ENCODE measurements at places on chromosomes 11 and 22. TPM values are rescaled to one million over a fixed set of nuclear protein-coding genes. Genes with fewer than 3 reads are reported as not detected.

TESMIN gene
- 7.7 TPM for total RNA-seq

MYO18B gene
- 4.3 TPM for total RNA-seq

MS4A4E gene
- not detected for total RNA-seq

BAIAP2L2 gene
- total RNA-seq = 2.1 TPM

PHOX2A gene
- not detected for total RNA-seq

GP1BB gene
- not detected for total RNA-seq

- ATAC-seq = no peak
These were observed 328.1 kb downstream of the CASP12 start for GRCh38 chr11:104570078-104570701.

DNA sequence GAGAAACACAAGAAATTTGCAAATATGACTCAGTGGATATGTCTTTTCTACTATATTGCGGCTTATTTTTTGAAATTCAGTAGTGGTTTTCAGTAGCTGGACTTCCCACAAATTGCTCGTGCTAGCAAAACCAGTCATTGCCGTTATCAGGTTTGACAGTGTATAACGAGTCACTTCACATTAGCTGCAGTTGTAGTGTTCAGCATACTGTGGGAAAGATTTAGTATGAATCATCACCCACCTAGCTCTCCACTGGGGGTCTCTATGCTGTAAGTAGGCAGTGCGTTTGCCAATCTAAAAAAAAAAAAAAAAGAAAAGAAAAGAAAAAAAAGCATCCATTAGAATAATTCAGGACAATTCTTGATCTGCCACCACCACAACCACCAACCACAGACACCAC lies 1318.9 kb downstream of the LRRC4C start:
- no peak for ATAC-seq

GRCh38 chr22:36923131-36923788 lies 9.8 kb downstream of the CSF2RB start:
- ATAC-seq = no peak

GRCh38 chr11:104899226-104899625 lies 966 bp upstream of the CASP12 start:
- ATAC-seq = no peak

DNA sequence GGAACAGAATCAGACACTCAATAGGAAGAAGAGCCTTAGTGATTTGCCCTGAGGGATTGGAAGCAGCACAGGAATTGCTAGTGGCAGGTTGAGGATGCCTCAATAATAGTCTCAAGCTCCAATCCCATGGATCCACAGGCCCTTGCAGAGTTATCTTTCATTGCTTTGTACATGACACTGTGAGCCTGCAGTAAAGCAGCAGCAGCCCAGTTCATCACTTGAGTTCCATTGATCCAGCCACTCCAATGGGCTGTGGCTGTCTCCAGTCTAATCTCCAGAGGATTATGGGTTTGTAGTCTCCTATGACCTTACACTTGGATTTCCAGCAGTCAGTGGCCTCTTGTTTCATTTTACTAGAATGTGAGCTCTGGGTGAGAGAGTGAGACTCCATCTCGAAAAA lies 45.4 kb downstream of the AAMDC start:
- ATAC-seq = no peak

DNA sequence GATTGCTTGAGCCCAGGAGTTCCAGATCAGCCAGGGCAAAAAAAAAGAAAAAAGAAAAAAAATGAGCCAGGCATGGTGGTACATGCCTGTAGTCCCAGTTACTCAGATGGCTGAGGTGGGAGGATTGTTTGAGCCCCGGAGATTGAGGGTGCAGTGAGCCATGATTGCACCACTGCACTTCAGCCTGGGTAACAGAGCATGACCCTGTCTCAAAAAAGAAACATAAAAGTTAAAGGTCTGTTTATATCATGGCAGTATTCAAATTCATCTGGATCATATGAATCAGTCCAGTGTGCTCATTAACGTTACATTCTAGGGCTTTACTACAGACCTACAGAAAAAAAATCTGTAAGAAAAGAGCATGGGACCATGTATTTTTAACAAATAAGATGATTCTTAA lies 13.9 kb downstream of the HSD17B12 start:
- ATAC-seq = no peak

GRCh38 chr11:76023236-76024068 lies 182.8 kb downstream of the WNT11 start:
- ATAC-seq = no peak

Data from activated T-helper 17 cell treated with anti-CD3 and anti-CD28 coated beads, Interleukin-2, amount 50 U/mL, for 72 hours (primary cell).